ENCODE measurements at places on chromosomes 2 and 18. TPM values are rescaled to one million over a fixed set of nuclear protein-coding genes. Genes with fewer than 3 reads are reported as not detected.

DNA sequence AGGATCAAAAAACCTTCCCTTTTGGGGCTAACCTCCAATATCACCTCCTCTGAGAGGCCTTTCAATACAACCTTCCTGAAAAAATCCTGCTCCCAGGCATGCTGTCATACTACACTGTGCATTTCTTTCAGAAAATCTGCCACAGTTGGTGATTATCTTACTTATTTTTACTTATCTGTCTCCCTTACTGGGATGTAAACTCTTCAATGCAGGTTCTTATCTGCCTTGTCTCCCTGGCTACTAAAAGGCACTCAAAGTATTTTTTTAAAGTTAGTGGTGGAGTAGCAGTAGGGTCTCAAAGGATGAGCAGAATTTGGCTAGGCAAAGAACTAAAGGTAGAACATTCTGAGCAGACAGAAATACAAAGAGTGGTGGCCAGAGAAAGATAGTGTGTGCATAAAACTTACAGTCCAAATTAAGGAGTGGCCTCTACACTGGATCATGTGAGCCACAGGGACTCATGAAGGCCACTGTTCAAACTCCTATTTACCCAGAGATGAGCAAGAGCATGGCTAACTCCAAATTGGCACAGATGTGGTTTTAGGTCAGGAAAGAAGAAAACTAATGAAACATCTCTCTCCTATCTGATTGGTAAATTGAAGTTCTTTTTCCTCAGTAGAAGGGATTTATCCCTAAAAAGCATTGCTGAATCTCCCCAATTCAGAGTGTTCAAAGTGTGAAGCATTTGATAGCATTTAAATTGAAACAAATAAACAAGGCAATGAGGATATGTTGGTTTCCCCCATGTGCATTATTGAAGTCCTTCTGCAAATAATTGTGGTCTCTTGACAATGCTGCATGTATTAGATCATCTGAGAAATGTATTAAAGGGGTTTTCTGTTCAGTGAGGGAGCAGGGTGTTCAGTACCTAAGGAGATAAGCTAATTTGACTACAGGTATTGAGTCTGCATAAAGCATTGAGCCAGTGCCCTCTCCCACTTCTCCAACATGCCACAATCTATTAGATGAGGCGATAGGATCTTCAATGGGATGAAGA is 285.5 kb downstream of the MREG start:
- DNase-seq, result no peak

GRCh38 chr2:72676341-72677025 is 149.3 kb downstream of the EXOC6B start:
- no peak for DNase-seq

GRCh38 chr2:44746856-44747615 is 194.5 kb upstream of the SIX3 start:
- no peak for DNase-seq

The SLC4A5 gene
- total RNA-seq, result 1.8 TPM

DNA sequence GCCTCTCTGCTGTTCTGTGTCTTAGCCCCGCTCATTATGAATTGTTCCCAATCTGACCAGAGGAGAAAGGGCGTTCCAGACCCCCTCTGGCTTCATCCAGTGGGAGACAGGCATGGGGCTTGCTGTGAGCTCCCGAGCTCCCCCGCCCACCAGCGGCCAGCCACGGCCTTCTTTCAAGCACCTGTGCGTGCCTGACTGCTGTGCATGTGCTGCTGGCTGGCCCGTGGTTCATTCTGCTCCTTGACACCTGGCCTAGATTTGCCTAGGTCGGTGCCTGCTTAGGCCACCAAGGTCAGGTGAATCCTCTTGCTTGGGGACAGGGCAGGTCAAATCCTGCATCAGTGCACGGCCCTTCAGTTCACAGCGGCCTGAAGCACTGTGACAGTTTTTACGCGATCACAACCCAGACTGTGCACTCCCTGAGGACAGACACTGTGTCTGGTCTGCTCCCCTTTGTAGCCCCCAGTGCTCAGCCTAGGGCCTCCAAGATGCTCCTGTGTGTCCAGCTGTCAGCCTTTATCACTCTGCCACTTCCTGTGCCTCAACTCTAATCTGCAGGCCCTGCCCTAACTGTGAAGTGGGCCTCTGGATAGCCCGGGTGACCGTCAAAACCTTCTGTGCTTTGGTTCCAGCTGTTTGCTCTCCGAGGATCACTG is 3.6 kb upstream of the LPIN1 start:
- no peak for DNase-seq

The GPR75 gene
- total RNA-seq, result 4.8 TPM

DNA sequence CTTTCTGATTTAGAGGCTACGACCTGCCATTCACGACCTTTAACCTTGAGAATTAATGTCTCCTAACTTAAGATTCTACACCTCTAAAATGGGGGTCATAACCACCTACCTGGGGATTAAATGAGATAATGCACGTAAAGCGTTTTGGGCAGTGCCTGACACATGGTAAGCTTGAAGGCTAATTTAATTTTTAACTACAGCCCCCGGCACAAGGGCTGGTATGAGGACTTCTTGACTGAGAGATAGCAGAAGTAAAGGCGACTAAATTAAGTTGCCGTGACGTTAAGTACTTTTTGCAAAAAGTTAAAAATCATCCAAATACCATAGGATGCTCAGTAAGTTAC is 549 bp downstream of the MRPL35 start:
- no peak for DNase-seq

The PSD4 gene
- 0.60 TPM for total RNA-seq

The ZDBF2 gene
- total RNA-seq, result 1.8 TPM

GRCh38 chr18:926946-927345 is 22.3 kb downstream of the ADCYAP1 start:
- no peak for DNase-seq

The AKAIN1 gene
- not detected for total RNA-seq

DNA sequence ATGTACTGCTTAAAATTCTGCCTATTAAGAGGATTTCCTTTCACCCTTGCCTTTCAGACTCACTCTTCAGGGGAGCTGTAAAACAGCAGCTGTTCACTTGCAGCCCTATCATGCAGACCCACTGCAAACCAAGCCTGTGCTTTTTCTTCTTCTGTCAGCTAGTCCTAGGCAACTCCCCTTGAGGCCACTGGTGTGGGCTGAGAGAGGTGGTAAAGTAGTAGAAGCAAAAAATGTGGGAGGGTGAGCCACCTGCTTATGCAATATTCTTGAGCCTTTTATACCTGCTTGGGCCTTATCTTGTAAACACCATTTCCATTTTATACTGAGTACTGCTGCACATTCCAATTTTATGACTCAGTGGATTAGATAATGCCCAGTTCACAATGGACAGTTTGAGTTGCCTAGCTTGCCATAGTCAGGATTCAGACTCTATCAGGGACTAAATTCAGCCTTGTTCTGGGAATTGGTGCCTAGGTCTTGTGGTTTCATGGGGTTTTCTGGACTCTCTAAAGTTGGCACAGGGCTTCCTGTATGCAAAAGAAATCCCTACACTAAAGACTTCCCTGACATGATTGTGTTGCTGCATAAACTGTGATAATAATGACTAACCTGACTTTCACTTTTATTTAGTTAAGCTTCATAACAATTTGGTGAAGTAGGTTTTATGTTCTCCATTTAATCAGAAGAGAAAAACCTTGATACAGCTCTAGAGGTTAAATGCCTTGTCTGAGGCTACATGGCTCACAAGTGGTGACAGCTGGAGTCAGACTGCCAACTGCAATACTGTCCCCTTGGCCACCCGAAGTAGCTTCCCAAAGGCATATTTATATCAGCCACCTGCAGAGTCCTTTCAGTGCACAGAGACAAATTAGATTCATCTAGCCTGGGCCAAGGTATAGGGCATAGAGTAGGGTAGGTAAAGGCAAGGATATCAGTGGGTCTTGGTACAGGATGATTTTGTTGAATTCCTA is 47.4 kb upstream of the KDM3A start:
- peak; percentile 44 for DNase-seq

The C1QL2 gene
- total RNA-seq, result 0.98 TPM

GRCh38 chr2:29808321-29808720 is 113.1 kb downstream of the ALK start:
- no peak for DNase-seq

- no peak for DNase-seq
Measured at GRCh38 chr2:164485541-164485940, 135.7 kb downstream of the GRB14 start.

GRCh38 chr2:22992441-22992840 is 392.5 kb upstream of the KLHL29 start:
- DNase-seq, result no peak

- DNase-seq, result no peak
Measured at GRCh38 chr2:121588357-121588756, 57.7 kb downstream of the RNU4ATAC start.

The PDE1A gene
- 3.1 TPM for total RNA-seq

DNA sequence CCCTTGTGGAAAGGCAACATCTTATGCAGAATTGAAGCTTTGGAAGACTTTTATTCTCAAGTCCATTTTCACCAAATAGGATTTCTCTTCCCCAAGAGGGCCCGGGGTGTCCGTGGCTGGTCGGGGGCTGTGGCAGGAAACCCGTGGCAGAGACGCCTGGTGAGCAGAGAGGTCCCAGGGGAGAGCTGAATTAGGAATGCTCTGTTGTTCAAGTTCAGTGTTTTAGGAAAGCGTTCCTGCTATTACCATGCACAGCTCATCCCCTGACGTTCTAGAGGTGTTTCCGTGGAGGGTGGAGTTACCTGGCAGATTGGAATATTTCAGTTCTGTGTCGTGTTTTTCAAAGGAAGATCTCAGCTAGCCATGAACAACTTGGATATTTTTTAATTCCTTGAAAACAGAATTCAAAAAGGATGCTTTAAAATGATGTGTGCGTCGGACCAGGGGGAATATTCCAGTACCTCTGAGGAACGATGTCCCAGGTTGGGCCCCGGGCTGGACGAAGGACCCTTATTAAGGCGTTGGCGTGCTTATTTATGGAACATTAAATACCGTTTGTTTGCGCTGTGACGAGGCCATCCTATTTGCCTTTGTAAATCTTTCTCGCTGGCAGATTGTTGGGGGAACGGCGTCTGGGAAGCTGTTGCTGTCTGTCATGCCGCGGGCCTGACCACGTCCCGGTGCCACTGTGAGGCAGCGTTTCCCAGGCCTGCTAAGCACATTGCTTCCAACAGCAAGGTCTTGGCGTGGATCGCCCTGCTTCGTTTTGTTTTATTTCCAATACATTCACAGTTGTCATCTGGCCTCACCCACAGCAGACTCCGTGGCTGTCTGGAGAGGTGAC is 8.2 kb downstream of the NFATC1 start:
- peak; percentile 39 for DNase-seq

- DNase-seq, result no peak
Measured at GRCh38 chr2:202149936-202150335, 76.9 kb downstream of the KIAA2012 start.

The KIF5C gene
- total RNA-seq, result 0.74 TPM

- DNase-seq, result no peak
Measured at GRCh38 chr2:191355170-191355758, 110.1 kb downstream of the MYO1B start.

- no peak for DNase-seq
Measured at GRCh38 chr2:207283356-207283755, 117.6 kb upstream of the KLF7 start.

DNA sequence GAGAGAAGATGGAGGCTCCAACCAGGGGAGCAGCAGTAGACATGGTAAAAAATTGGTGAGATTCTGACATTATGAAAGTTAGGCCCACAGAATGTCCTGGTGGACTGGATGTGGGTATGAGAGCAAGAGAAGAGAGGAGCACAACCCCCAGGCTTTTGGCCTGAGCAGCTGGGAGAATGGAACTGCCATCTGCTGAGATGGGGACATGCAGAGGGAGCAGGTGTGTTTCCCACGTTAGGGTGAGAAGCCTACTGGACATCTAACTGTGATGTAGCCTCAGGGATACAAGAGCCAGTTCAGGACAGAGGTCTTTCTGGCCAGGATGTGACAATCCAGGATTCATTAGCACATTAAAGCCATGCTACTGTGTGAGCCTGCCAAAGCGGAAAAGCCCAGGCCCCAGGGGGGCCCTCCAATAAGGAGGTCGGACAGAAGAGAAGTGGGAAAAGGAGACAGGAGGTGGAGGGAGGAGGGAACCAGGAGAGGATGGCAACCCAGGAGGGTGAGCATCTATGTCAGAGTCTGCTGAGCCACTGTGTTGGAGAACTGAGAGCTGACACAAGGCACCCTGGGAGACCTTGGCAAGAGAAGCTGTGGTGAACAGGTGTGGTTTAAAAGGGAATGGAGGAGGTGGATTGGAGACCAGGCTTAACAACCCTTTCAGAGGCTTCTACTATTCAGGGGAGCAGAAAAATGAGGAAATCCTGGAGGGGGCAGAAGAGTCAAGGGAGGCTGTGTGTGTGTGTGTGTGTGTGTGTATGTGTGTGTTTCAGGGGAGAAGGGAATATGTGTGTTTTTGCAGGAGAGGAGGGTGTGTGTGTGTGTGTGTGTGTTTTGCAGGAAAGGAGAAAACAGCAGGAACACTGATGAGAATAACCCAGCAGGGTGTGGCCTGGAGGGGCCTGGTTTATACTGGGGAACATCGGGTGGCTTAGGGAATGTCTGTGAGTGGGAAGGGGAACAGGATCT is 10.5 kb downstream of the CYB5A start:
- DNase-seq, result no peak

GRCh38 chr2:198930170-198930569 is 527.6 kb downstream of the SATB2 start:
- no peak for DNase-seq

The MLPH gene
- 0.26 TPM for total RNA-seq

GRCh38 chr2:73020657-73021370 is 50.7 kb downstream of the SFXN5 start:
- no peak for DNase-seq

- no peak for DNase-seq
Measured at GRCh38 chr2:56231361-56231760, 47.6 kb downstream of the CCDC85A start.

GRCh38 chr2:217451666-217452065 is 551.1 kb downstream of the TNS1 start:
- no peak for DNase-seq

Measured in A673 (cell line).